Stimulated activated CD8-positive, alpha-beta memory T cell treated with anti-CD3 and anti-CD28 coated beads, Interleukin-4, amount 100 ng/mL, for 1 hour (primary cell): ENCODE measurements at places on chromosomes 12 and 14.

GRCh38 chr12:6181583-6182278 lies 18.5 kb upstream of the CD9 start:
- DNase-seq: no peak

- no peak for DNase-seq
Observed at GRCh38 chr12:27843714-27844245, 63.7 kb upstream of the MANSC4 start.

DNA sequence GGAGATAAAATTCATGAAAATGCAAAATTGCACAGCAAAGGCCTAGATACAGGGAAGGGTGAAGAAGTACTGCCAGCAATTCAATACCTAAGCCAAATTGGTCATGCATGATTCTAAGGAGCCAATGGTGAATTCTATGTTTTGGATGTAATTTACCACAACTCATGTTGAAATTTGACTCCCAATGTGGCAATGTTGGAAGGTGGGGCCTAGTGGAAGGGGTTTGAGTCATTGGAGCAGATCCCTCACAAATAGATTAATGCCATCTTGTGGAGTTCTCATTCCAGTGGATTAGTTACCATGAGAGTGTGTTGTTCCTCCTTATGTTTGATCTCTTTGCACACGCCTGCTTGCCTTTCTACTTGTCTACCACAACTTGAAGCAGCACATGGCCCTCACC lies 194.0 kb upstream of the ALG10 start:
- no peak for DNase-seq

DNA sequence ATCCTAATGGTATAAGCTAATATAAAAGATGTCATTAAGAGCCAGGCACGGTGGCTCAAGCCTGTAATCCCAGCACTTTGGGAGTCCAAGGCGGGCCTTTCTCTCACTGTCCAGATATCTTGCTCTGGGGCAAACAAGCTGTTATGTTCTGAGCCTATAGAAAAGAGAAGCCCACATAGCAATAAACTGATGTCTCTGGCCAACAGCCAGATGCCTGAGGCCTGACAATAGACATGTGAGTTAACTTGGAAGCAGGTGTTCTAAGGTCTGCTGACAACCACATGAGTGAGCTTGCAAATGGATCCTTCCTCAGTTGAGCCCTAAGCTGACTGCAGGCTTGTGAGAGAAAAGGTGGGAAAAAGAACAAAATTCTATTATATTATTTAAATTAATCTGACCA lies 25.0 kb downstream of the YAF2 start:
- DNase-seq: no peak

DNA sequence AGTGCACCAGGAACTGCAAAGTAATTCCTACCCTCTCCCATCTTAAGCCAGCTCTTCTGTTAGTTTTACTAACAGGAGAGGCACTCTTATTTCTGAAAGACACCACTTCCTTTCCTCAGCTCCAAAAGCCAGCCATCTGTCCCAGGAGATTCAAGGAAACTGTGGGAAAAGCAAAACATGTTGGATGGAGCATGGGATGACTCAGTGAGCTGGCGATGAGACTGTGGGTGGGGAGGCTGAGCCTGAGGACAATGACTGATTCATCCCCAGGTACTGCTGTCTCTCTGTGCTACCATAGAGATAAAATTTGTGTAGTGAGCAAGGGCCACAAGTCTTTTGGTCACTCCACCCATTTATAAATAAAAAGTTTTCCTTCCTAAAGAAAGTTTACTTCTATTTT lies 141.4 kb downstream of the MYRFL start:
- no peak for DNase-seq

GRCh38 chr12:80490329-80490728 lies 46.3 kb downstream of the PTPRQ start:
- no peak for DNase-seq

DNA sequence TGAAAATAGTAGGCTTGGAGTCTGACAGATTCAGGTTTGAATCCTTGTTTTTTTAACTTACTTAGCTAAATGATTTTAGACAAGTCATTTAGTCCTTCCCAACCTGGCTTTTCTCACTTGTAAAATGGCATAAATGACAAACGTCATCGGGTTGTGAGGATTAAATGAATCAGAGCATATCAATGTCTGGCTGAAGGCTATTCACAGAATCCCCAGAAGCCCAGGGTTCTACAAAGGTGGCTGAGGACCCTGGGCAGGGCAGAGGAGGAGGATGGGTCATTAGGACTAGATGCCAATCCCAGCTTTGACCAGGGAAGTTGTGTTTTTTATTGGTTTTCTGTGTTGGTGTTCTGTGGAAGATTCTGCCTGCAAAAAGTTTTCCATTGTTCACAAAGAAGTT lies 7.6 kb upstream of the PTPRB start:
- no peak for DNase-seq

- DNase-seq: no peak
Observed at GRCh38 chr12:18882690-18883089, 144.8 kb downstream of the CAPZA3 start.

DNA sequence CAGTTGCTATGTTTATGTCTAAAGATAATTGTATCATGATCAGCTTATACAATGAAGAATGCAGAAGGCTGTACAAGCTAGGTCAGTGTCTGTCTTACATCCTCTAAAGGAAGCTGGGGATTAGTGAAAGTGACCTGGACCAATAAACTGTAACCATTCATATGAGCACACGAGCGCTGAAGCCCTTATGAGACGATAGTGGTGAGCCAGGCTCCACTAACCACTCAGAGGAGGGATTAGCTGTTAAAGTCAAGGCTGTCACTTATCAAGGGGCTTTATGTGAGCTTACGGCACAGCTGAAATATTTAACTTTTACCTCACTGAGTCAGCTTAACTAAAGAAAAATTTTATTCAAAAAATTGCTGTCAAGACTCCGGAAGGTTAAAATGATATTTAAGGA lies 30.3 kb downstream of the NDUFA12 start:
- DNase-seq: no peak

DNA sequence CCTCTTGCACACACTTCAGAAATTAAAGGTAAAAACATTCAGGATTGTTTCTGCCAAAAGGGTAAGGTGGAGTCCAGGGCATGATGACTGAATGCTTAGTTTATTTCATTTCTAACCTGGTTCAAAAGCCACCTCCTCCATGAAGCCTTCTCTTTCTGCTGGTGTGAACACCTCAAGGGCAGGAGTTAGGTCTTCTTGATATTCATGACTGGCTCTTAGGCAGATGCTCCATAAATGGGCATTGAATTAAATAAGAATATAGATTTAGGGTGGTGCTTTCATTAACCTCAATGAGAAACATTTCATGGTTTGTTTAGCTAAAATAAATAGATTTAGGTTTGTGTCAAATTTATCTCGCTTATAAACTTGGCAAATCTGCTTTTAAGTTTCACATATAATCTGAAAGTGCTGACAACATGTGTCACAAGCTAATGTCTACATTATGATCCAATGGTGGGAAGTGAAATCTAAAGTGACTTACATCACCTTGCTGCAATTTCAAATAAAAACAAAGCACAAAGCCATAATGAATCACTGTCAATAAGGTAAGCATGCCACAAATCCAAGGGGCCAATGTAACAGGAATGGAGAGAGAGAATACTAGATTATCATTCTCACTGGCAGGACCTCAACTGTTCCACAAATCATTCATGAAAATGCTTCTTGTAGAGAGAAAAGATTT lies 72.7 kb upstream of the GRIP1 start:
- DNase-seq: no peak

- DNase-seq: no peak
Observed at GRCh38 chr12:92022093-92022492, 123.6 kb downstream of the BTG1 start.

GRCh38 chr12:46152456-46152855 lies 116.4 kb downstream of the SLC38A1 start:
- no peak for DNase-seq

GRCh38 chr12:123696646-123697045 lies 15.5 kb upstream of the ATP6V0A2 start:
- DNase-seq: no peak
